ENCODE measurements at places on chromosomes 2 and 18. TPM values are rescaled to one million over a fixed set of nuclear protein-coding genes. Genes with fewer than 3 reads are reported as not detected.

DNA sequence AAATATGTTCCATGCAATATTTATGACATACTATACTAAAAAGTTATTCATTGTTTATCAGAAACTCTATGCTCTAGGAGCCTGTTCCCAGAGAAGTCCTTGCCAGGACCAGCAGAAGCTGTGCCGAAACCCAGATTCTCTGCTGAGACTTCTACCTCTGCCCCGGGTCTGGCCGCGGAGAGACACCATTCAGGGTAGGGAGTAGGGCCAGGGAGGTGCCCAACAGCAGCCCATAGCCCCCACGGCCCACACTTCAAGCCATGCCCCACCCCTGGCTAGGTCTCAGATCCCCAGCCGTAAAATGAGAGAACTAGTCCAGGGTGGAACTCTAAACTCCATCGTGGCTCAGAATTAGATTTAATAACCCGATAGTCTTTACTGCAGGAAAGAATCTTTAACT lies 102.9 kb downstream of the ZFP36L2 start:
- DNase-seq, result no peak

- DNase-seq, result no peak
Observed at GRCh38 chr2:127606625-127607398, 39.1 kb upstream of the GPR17 start.

GRCh38 chr2:191645032-191645431 lies 32.9 kb upstream of the NABP1 start:
- DNase-seq, result no peak

DNA sequence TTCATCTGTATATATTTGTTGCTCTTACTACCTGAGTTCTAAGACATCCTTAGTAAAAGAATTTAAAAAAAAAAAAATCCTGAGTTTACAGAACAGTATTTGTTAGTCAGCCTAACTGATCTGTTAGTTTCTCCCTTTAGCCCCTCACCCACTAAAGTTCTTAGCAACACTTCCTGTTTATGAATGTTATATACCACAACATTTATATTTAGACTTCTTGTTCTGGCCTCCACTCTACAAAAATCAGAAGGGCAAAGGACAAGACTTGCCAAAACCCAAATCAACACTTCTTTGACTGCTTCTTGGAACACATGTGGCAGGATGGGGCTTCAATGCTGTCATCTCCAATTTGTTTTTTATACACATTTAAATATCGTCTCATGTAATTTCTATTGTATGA lies 71.1 kb downstream of the MGAT5 start:
- DNase-seq, result no peak

DNA sequence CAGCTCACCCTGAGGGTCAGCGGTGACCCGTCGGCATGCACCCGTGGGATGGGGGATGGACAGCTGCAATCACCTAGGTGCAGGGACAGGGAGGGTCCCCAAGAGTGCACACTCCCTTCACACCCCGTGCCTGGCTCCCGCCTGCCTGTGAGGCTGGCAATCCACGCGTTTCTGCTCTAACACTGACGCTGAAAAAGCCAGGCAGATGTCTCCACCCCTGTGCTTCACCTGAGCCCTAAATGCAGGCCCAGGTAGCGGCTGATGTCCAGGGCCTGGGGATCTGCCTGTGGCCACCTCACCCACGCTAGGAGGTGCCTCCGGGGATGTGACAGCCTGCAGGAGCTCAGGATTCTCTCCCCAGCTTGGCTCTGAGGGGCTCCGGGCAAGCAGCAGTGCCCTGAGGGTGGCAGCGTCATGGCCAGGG lies 212.0 kb upstream of the SALL3 start:
- no peak for DNase-seq

DNA sequence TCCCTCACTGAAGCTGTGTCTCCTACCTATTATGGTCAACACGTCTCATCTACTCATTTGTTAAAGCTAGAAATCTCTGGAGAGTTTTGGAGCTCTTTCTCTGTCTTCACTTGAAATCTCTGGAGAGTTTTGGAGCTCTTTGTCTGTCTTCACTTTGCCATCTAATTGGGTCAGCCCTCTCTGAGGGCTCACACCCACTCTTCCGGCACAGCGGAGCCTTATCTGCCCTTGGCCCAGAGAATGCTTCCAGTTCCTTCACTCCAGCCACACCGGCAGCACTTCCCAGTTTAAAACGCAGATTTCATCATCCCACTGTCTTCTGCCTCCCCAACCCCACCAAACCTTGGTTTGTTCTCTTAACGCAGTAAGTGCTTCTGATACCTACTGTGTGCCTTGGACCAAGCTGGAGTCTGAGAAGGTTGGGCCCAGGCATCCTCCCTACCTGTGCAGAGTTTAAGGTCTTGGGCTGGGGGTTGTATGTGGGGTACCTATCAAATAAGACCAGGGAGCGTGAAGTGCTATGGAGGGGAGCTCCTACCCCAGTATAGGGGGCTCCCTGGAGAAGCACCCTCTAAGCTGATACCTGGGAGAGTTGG lies 5.0 kb downstream of the HPCAL1 start:
- DNase-seq, result no peak

DNA sequence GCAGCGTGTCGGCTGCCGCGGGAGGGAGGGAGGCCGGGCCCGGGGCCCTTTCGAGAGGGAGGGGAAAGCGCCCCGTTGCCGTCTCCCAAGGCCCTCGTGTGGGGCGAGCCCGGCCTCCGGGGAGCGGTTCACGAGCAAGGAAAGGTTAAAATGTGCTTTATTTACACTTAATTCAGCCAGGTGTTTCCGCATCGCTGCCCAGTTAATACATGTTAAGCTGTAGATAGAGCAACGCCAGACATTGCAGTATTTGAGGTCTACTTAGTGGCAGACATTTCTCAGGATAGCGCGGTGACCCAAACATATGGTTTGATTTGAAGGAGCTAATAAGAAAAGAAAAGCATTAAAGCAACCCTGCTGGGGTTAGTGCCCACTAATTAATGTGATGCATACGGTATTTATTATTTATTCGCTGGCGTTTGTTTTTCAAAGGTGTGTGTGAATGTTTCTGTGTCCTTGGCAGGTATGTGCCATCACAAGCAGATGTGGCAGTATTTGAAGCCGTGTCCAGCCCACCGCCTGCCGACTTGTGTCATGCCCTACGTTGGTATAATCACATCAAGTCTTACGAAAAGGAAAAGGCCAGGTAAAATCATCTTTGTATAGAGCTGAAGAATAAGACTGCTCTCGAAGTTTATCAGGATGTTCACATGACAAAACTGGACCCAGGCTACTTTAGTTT lies 571 bp downstream of the EEF1B2 start:
- DNase-seq, result peak; percentile 38

DNA sequence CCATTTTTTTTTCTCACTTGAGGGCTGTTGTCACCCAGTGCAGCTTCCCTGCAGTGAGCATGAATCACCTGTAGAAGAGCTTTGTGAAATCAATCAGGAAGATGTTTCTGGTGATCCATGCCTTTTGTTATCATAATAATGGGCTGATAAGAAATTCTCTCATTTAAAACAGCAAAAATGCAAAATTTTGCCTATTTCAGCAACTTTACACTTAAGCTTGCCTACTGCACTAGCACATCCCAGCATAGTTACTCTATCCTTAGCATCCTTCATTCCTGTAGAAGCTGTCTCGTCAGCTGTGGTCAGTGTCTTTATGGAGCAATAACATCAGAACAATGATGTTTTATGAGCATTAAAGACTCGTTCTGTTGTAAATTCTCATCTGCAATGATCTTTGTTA lies 178.6 kb upstream of the ZNF804A start:
- no peak for DNase-seq

DNA sequence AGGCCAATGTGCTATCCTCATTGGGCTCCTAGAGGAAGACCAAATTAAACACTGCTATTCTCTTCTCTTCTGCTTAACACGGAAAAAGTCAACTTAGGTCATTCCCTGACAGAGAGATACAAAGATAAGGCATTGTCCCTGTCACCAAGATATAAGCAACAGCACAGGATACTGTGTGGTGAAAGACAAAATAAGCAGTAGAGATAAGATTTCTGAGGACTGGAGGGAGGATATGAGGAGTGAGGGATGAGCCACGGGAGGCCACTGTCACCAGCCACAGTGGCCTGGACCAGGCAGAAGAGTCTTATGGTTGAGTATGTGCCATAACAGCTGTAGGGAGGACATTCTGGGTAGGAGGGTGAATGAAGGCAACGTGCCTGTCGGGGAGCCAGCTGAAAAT lies 54.4 kb upstream of the SLC14A2 start:
- DNase-seq, result no peak

- no peak for DNase-seq
Observed at GRCh38 chr18:21313576-21313975, 71.5 kb downstream of the GREB1L start.

- DNase-seq, result peak; percentile 63
Observed at GRCh38 chr18:72652990-72653593, 109.0 kb upstream of the CBLN2 start.

DNA sequence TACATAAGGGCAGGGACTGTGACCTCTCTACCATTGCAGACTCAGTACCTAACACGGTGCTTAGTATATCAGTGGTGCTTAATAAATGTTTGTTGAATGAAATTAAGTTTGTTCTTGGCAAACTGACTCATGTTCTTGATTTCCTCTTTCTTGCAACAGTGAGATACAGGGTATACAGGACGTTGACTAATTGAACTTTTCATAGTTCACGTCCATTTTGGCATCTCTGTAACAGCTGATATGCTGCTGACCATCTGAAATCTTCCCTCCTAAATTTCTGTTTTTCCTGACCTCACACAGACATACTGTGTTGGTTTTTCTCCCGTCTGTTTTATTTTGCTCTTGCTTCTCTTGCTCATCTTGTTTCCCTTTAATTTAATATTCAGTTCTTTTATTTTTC lies 44.2 kb downstream of the LHCGR start:
- no peak for DNase-seq

GRCh38 chr2:135424849-135425248 lies 106.2 kb downstream of the ZRANB3 start:
- no peak for DNase-seq

GRCh38 chr2:143452817-143453451 lies 323.7 kb downstream of the ARHGAP15 start:
- DNase-seq, result no peak

- DNase-seq, result no peak
Observed at GRCh38 chr2:163778045-163778781, 42.4 kb upstream of the FIGN start.

DNA sequence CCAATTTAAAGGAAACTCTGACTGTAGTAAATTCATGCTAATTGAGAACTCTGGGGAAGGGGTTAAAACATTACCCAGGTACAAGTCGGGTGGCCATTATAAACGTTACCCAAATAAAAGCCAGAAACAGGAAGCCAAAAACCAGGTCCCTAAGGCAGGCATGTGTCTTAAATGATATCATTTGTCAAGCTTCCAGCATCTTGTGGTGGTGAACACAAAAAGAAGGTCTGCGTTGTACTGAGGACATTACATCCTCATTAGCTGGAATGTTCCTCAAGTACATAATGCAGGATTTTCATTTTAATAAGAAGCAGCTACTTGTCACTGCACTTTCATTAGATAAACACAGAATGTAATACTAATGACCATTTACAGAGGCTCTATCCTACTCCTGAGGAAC lies 10.9 kb downstream of the PTGR3 start:
- no peak for DNase-seq

- DNase-seq, result no peak
Observed at GRCh38 chr2:9294764-9295163, 88.2 kb downstream of the ASAP2 start.

DNA sequence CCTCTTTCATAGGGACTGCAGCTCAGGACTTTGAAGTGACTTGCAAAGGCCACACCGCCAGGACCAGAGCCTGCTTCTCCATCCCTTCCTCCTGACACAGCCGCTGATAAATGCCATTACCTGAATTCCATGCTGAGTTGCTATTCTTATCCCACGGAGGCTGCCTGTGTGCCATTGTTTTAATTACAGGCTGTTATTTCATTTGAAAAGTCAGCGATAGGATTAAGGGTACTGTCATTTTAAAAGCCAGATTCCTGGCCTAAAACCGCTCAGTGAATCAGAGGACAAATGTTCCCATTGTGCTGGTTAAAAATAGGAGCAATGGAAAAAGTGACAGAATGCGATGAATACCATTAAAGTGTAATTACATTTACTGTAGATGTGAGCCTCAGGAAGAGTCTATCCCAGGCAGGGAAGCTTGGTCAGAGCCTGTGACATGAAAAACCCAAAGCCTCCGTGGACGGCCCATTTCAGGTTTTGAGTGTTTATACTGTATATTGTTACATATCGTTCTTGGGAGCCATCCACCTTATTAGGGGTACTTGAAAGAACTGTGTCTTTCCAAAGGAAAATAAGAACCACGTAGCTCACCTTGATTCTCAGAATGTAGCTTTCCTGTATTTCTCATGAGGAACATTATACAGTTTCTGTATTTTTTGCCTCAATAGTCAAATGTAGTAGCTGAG lies 41.3 kb downstream of the PDCL3 start:
- DNase-seq, result no peak

DNA sequence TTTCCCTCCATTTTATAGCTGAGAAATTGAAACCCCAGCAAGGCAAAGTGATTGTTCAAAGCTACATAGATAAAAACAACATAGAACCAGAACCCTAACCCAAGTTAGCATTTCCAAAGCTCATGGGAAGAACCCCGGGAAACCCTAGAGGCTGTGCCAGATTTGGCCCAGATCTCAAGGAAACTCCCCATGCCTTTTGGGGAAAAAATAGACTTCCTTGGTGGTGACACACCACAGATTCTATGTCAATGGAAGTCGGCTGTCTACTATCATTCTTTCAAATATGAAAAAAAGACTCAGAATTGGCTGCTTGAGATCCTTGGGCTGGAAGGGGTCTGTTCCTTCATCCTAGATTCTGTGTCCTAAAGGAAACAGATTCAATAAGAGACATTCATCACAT lies 8.4 kb downstream of the COL6A3 start:
- no peak for DNase-seq

DNA sequence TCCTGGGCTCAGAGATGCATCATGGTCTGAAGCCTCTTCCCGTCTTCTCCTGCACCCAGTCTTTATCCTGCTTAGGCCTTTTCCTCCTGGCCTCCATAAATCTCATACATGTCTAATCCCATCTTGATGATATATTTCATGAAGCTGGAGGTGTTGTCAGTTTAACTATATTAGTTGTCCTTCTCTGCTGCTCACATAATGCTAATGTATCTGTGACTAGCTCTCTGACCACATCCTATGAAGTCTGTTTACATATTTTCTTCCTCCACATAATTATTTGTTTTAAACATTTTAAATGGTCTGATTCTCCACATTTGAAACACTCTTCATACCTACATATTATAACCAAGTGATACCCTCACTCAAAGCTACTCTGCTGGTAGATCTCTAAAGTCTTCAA lies 315.2 kb upstream of the RND3 start:
- no peak for DNase-seq

GRCh38 chr2:65064728-65065552 lies 8.7 kb downstream of the CEP68 start:
- DNase-seq, result no peak

Gene SLC35F5
- 57.5 TPM for total RNA-seq

Gene MYO3B
- total RNA-seq, result 9.1 TPM

Gene CNGA3
- total RNA-seq, result not detected

Gene CBLN2
- not detected for total RNA-seq

Gene ADAM23
- 6.9 TPM for total RNA-seq

Gene IRS1
- total RNA-seq, result 66.2 TPM

Gene OTOS
- not detected for total RNA-seq

Gene SLC9A2
- not detected for total RNA-seq

All from mesothelial cell of epicardium (in vitro differentiated cells).